Inflammatory macrophage treated with lipopolysaccharide for 4 hours (primary cell): ENCODE measurements at places on chromosomes 2 and 18.

- DNase-seq: no peak
Observed at GRCh38 chr2:27493948-27494283, 1.1 kb downstream of the FNDC4 start.

DNA sequence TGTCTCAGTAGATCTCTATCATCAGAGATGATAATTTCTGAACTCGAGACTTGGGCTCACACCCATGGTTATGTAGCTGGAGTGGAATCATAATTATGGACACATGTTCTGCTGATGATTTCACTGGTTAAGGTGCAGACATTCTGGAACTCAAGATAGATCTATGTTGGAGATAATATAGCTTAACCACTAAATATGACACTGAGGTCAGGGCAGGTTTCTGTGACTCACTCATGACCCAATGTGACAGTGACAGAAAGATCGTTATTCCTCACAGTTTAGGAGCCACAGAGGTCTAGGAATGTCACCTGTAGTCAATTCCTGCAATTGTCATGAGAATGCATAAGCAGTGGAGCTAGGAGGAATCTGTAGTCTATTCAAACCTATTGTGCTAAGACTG, 828.6 kb downstream of the TRIB2 start:
- DNase-seq: no peak

GRCh38 chr2:233821196-233821595, 33.1 kb downstream of the HJURP start:
- DNase-seq: no peak

- DNase-seq: no peak
Observed at GRCh38 chr2:194562329-194562728, 1094.7 kb upstream of the SLC39A10 start.

DNA sequence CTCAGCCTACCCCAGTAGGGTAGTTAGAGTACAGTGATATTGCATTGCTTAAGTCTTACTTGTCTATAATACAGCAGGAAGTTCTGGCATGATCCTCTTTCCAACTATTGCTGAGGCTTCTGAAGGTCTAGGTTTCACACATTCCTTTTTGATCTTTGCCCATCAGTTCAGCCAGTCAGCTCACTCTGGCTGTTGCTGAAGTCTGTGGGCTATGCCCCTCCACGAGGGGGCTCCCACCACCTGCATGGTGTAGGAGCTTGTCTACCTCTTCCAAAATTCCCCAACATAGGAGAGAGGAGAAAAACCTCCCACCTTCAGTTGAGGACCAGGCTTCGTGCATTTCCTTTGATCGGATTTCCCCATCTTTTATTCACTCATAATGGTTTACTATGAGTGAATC, 26.3 kb downstream of the PROKR1 start:
- DNase-seq: no peak

DNA sequence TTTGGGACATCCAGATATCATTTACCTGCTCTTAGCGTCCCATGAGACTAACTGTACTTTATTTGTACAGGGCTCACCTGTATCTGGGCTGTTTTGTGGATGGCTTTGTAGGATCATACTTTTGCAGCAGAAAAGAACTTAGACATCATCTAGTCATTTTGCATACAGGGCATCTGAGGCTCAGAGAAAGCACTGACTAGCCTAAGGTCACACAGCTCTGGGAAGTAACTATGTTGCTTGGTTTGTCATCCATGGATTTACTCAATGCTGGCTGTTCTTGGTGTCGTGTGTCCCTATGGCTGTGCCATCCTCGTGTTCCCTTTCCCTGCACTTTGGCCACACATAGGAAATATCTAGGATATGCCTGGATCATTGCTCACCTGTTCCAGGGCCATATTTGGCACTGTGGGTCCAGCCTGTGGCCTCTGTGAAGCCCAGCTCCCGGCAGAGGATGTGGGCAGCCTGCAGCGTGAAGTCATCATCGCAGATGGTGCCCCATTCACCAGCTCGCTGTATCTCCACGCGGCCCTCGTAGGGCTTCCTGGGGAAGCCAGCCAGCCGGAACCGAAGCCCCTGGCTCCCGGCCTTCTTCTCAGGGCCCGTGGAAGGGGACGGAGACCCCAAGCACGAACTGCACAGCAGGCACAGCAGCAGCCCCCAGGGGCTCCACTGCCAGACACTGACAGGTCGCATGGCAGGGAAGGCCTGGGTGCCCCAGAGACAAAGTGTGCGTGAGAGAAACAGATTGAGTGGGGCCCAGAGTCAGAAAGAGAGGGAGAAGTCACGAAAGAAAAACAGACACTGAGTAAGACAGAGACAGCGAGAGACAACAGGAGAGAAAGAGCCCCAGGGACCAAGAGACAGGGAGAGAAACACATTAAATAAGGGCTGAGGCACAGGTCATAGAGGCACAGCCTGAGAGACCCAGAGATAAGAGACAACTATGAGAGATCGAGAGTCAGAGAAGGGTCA, 1.5 kb downstream of the LOXL3 start:
- no peak for DNase-seq

- peak; percentile 93 for DNase-seq
Observed at GRCh38 chr2:157443795-157444640, at the start of gene CYTIP. TSS of gene CYTIP (minus strand) at chr2:157444089. CDS start at chr2:157444020, 69 bp downstream.

DNA sequence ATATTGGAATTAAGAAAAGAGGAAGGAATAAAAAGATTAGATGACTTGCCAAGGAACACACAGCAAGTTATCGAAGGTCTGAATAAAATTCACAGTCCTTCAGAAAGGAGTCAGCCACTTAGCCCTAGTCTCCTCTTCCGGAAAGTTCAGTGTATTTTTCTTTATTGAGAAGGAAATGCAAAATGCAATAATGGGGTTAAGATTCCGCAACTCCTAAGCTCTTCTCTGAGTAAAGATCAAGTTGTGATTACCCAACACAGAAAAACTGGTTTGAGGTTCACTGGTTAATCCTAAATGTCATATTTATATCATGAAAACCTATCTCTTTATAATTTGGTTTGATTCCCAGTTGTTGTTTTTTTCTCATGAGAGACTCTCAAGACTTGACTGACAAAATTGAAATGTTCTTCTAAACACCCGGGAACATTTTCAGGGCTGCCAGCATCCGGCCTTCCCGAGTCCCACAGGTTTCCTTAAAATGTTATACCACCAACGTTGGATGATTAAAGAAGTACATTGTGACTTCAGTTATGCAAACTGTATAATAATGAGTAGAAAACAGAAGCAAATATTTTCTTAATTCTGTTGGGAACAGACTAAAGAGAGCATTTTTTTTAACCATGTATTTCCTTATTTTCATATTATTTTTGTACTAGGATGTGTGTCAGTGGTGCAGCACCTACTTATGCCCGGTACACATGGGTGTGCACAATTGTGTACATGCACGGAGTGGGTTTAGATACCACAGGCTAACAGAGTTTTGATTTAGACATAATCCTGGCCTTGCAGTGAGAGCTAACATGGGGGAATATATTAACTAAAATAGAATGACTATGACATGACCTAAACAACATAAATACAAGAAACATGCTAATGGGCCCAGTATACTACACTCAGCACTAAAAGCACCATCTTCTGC, 100.2 kb downstream of the STK39 start:
- peak; percentile 65 for DNase-seq

GRCh38 chr2:115542331-115542730, 1099.9 kb downstream of the DPP10 start:
- DNase-seq: no peak

- DNase-seq: no peak
Observed at GRCh38 chr2:171985076-171985475, 14.7 kb upstream of the METAP1D start.

DNA sequence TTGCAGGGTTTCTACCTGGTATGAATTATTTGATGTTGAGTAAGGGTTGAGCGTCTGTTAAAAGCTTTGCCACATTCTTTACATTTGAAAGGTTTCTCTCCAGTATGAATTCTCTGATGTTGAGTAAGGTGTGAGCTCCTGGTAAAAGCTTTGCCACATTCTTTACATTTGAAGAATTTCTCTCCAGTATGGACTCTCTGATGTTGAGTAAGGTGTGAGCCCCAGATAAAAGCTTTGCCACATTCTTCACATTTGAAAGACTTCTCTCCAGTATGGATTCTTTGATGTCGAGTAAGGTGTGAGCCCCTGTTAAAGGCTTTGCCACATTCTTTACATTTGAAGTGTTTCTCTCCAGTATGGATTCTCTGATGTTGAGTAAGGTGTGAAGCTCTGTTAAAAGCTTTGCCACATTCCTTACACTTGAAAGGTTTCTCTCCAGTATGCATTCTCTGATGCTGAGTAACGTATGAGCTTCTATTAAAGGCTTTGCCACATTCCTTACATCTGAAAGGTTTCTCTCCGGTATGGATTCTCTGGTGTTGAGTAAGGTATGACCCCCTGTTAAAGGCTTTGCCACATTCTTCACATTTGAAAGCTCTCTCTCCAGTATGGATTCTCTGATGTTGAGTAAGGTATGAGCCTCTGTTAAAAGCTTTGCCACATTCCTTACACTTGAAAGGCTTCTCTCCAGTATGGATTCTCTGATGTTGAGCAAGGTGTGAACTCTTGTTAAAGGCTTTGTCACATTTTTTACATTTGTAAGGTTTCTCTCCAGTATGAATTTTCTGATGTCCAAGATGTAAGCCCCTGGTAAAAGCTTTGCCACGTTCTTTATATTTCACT, 27.1 kb downstream of the ZNF519 start:
- no peak for DNase-seq

- DNase-seq: peak; percentile 91
Observed at GRCh38 chr2:38076152-38076709, 280 bp upstream of the CYP1B1 start.

DNA sequence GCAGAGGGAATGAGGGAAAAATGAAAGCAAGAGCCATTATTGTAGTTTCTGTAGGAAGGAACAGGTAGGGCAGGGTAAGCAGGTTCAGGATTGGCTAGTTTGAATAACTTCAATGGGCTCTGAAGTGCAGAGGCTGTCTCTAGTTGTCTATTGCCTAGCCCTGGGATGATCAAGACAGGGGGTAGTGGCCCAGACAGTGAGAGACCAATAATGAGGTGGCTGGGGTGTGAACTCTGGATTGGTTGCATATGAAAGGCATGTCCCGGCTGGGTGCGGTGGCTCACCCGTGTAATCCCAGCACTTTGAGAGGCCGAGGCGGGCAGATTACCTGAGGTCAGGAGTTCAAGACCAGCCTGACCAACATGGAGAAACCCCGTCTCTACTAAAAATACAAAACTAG, 67.5 kb upstream of the SLC38A11 start:
- no peak for DNase-seq

GRCh38 chr2:61662990-61663389, 124.8 kb upstream of the XPO1 start:
- no peak for DNase-seq

- DNase-seq: no peak
Observed at GRCh38 chr2:218990612-218991011, 2.6 kb downstream of the CRYBA2 start.

GRCh38 chr18:62735387-62735786, 20.0 kb downstream of the PHLPP1 start:
- no peak for DNase-seq

GRCh38 chr2:149645391-149645790, 57.8 kb upstream of the MMADHC start:
- DNase-seq: no peak

DNA sequence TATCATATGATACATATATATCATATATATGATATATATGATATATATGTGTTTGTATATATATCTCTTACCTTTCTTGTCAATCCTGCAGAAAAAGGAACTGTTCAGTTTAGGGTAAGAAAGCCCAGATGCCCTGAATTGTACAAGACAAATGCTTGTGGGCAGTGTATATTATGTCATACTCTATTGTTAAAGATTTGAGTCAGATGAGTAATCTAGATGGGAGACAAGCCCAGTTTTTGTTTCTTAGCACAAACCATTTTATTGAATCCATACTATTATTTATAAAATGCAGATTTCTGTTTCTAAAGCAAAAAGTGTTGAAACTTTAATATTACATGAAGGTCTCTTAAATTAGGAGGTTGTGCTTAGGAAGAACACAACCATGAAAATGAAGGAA, 90.6 kb downstream of the VRK2 start:
- DNase-seq: peak; percentile 80

DNA sequence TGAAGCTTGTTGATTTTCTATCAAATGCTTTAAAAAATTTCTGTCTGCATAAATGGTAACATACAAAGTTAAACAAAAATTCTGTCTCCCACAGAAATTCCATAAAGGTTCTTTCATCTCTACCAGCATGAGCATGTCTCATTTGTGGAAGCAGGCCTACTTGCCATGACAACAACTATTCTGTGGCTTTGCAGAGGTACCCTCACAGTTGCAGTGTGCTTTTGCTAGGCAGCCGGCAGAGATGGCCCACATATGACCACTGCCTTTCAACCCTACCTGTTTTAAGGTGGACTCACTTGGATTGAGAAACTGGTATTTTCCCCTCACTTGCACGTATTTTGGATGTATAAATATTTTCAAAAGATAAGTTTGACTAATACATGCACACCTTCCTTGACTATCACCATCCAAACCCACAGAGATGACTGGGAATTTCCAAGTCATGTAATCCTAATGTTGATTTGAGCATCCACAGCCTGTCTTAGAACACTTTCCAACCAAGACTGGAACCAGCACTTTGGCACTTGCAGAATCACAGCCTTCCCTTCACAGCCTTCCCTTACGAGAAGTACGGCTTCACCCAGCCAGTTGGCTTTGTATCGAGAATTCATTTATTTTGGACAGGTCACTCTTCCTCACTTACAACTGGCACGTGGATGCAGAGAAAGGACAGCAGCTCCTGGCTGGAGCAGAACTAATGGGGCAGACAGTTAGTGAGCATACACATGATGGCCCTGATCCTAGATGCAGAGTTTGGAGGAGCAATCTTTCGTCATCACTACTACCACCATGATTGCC, 9.3 kb upstream of the FHL2 start:
- DNase-seq: no peak

- no peak for DNase-seq
Observed at GRCh38 chr2:27701676-27702075, 38.0 kb downstream of the SLC4A1AP start.

DNA sequence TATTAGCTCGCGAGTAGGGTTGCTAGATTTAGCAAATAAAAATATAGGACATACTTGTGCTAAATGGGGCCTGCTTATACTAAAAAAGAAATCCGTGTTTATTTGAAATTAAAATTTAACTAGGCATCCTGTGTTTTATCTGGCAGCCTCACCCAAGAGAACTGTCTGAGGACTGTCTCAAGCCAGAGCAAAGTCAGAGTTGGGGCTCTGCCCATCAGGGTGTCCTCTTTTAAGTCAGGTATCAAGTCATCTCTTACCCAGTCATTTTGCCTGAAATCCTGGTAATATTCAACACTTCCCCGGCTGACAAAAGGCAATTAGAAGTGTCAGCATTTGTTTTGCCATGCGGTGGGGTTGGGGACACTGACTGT, 48.3 kb upstream of the ST3GAL5 start:
- DNase-seq: no peak

DNA sequence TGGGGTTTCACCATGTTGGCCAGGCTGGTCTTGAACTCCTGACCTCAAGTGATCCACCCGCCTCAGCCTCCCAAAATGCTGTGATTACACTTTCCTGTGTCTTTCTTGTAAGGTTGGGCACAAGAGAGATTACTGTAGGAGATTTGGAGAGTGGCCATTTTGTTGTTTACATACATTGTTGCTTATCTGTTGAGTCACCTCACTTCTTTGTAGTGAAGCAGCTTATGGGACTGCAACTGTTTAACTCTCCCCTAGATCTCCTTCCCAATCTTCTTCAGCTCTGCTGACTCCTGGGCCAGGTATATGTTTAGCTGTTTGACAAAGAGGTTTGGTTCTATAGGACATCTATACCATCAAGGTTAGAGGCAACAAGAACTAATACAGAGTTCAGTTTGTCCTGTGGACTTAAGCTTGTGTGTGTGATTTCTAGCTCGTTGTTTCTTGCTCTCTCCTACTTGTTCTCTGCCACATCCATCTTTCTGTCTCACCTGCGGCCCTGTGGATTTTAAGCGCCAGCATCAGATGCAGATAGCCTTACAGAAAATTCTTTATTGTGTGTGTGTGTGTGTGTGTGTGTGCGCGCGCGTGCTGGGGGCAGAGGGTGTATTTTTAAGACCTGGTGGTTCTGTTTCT, 95.4 kb downstream of the HAUS1 start:
- no peak for DNase-seq
